A673 (cell line): ENCODE measurements at places on chromosomes 16 and 17. TPM values are rescaled to one million over a fixed set of nuclear protein-coding genes. Genes with fewer than 3 reads are reported as not detected.

Gene MSL1
- 56.9 and 59.9 TPM in 2 replicates for total RNA-seq

Gene KRTAP3-2
- not detected in 2 replicates for total RNA-seq

Gene CCL16
- total RNA-seq = not detected in 2 replicates

Gene MED13
- 64.0 and 65.0 TPM in 2 replicates for total RNA-seq

Gene ADAMTS18
- total RNA-seq = not detected in 2 replicates

Gene RND2
- 5.5 and 6.7 TPM in 2 replicates for total RNA-seq

Gene TBC1D3
- total RNA-seq = not detected in 2 replicates

Gene FOXJ1
- total RNA-seq = 0.17 and 0.20 TPM in 2 replicates

Gene SLC2A4
- 0.67 and 1.6 TPM in 2 replicates for total RNA-seq
